ENCODE measurements at places on chromosomes 3 and 15.

DNA sequence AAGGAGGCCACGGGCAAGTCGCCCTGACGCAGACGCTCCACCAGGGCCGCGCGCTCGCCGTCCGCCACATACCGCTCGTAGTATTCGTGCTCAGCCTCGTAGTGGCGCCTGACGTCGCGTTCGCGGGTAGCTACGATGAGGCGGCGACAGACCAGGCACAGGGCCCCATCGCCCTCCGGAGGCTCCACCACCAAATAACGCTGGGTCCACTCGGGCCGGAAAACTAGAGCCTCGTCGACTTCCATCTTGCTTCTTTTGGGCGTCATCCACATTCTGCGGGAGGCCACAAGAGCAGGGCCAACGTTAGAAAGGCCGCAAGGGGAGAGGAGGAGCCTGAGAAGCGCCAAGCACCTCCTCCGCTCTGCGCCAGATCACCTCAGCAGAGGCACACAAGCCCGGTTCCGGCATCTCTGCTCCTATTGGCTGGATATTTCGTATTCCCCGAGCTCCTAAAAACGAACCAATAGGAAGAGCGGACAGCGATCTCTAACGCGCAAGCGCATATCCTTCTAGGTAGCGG lies at the start of gene EPM2AIP1:
Gene EPM2AIP1 (minus strand): TSS at position 326 of the 520 bp plus-strand sequence. CDS start 54 bp downstream, at position 272.
- peak; percentile 77 for DNase-seq

DNA sequence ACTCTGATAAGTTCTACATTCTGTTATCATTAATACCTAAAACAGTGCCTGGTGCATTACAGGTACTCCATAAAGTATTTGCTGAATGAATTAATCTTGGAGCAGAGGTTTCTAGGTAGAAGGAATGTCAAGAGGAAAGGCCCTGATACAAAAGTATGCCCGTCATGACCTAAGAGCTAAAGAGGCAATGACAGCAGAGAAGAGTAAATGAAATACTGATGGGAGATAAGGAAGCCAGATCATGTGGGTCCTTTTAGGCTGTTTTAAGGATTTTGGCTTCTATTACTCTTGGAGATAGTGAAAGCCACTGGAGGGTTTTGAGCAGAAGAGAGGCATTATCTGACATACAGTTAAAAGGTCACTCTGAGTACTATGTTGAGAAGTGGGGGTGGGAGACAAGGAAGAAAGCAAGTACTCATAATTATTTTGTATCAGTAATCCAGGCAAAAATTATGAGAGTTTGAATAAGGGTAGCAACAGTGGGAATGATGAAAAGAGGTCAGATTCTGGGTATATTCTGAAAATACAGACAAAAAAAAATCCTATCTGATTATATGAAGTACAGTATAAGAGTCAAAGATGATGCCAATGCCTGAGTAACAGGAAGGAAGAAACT lies 48.3 kb downstream of the DENND4A start:
- no peak for DNase-seq

GRCh38 chr15:34818526-34818925 lies 23.2 kb upstream of the ACTC1 start:
- no peak for DNase-seq

DNA sequence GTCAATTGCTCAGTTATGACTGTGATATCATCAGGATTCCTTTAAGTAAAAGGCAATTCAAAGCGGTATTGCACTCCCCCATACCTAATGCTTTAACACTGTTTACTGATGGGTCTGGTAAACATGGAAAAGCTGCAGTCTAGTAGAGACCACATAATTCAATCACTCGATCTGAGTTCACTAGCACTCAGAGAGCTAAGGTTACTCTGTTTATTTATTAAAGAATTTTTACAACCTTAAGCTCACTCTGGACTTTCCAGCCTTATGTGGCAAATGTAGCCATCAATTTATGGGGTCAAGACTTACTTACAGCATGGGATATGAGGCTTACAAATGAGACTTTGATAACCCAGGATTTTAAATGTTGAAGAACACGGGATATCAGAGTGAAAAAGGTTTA lies 18.4 kb upstream of the CCR2 start:
- DNase-seq: no peak

GRCh38 chr15:27486051-27486450 lies 515.1 kb downstream of the GABRG3 start:
- no peak for DNase-seq

- no peak for DNase-seq
These were observed 277.5 kb upstream of the RGMA start for GRCh38 chr15:93366387-93367100.

DNA sequence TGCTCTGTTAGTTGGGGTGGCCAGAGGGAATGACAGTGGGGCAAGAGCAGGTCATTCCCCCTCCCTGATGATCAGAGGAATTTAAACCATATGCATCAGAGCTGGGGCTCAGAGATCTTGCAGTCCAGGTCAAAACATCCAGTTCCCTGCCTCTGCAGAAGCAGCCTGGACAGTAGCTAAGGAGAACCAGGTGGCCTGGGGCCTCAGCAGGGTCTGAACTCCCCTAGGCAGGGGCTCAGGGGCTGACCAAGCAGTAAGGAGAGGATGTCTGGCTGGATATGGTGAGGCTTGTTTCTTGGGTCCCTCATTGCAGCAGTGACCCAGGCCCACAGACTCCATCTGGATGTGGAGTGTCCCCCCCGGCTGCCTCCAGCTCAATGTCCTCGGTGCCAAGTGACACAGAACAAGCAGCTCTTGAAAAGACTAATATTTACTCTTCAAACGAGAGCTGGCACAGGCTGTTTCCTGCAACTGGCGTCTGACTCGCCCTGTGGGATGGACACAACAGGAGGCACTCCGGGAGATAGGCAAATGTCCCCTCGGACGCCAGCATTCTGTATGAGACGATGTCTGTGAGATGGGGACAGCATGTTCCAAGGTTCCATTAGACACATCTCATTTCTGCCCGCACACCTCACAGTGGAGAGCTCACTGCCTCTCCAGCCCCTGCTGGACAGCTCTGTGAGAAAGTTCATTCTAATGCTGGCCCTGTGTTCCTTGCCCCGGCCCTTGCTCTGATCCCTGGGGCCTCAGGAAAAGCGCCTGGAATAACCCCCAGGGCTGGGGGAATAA lies 37.1 kb downstream of the SEC22C start:
- no peak for DNase-seq

Data from activated CD4-positive, alpha-beta T cell treated with anti-CD3 and anti-CD28 coated beads, Interleukin-2, amount 50 U/mL, for 24 hours (primary cell).